ENCODE measurements at places on chromosomes 6 and 20.

DNA sequence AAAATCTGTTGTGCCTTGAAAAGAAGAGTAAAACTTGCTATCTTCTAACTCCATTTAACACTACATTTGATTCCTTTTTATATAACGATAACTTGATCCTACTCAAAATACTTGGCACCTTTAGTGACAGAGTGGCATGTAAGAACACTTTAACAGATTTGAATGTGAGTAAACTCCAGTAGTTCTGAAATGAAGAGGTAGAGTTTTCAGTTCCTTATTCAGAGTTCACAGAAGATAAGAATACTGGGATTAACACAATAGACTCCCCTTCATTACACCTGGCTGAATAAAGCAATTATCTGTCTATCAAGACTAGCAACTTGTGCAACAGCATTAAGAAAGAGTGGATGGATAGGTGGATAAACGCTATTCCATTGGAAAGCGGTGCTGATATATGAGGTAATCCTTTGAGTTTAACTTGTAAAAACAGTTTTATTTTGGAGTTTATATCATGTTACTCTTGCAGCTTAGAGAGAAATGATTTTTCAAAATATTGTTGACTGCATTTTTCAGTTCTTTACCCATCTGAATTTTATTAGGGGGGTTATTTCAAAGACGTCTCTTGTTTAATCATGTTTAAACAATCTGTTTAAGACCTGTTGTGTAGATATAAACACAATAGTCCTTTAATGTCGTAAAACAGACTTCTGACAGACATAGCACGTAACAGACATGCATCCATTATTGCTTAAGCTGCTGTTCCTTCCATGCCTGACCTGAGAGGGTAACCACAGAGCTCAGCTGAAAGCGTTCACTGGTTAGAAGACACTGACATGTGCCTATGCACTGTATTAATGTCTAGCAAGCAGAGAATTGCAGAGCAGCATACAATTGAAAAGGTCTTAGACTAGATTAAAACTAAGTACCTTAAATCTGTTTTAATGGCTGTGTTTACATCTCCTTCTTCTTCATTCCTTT lies 102.4 kb upstream of the SUPT3H start:
- DNase-seq = no peak

DNA sequence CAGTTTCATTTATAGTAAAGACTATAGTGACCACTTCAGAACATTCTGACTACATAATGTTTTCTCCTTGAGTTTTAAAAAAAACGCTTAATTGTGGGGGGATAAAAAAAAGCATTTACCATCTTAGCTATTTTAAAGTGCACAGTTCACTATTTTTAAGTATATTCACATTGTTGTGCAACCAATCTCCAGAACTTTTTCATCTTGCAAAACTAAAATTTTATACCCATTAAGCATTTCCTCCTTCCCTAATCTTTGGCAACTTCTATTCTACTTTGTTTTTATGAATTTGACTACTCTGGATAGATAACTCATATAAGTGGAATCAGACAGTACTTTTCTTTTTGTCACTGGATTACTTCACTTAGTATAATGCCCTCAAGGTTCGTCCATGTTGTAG lies 62.3 kb downstream of the FKBP5 start:
- no peak for DNase-seq

GRCh38 chr6:30618270-30618797 lies 694 bp downstream of the MRPS18B start:
- no peak for DNase-seq

DNA sequence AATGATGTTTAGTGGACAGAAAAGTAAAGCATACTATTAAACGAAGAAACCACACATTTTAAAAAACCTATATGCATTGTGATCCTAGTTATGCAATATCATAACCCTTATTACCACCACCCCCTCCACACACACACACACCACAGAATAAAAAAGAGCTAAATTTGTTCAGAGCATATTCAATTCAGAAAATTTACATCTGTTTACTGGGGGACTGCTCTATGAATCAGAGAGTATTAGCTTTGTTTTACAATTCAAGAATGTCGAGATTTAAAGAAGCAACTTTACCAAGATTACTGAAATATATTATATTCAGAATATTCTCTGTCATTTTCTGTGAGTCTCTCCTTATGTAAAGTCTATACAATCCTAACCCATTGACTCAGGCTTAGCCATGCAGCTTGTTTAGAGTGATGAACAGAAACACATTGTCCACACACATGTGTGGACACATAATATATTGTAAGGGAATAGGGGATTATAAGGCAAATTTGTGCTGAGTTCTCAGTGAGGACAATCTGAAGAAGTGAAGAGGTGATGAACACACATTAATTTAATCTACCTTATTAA lies 369.6 kb upstream of the MARCKS start:
- DNase-seq = no peak

- no peak for DNase-seq
These were observed 39.2 kb upstream of the FAM50B start for GRCh38 chr6:3809982-3810381.

DNA sequence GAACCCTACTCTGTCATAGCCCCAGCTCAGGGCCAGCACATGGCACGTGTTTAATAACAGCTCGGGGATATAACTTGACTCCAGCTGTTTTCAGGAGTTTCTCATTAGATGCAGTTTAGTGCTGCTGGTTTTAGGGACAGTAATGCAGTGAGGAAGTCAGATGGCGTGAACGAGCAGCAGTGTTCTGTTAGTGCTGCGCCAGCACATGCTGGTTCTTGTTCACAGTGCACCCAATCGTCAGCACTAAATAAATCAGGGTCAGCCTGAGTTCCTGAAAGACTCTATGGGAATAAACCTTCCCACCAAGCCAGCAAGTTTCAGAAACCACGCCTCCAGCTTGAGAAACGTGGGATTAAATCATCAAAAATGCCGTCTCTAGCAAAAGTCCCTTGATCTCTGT lies 235.9 kb upstream of the SUPT3H start:
- no peak for DNase-seq

DNA sequence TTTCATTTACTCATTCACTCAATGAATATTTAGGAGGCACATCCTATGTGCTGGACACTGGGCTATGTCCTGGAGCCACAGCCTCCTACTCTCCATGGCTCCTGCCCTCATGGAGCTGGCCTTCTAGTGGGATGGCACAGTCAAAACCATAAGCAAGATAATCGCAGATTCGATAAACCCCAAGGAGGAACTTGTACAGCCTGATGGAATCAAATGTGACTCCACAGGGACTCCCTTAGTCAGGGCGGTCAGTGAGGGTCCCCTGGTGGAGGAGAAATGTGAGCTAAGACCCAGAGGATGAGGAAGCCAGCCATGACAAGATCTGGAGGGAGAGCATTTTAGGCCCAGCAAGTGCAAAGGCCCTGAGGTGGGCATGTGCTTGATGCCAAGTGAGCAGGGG lies 211.9 kb downstream of the PREX1 start:
- no peak for DNase-seq

DNA sequence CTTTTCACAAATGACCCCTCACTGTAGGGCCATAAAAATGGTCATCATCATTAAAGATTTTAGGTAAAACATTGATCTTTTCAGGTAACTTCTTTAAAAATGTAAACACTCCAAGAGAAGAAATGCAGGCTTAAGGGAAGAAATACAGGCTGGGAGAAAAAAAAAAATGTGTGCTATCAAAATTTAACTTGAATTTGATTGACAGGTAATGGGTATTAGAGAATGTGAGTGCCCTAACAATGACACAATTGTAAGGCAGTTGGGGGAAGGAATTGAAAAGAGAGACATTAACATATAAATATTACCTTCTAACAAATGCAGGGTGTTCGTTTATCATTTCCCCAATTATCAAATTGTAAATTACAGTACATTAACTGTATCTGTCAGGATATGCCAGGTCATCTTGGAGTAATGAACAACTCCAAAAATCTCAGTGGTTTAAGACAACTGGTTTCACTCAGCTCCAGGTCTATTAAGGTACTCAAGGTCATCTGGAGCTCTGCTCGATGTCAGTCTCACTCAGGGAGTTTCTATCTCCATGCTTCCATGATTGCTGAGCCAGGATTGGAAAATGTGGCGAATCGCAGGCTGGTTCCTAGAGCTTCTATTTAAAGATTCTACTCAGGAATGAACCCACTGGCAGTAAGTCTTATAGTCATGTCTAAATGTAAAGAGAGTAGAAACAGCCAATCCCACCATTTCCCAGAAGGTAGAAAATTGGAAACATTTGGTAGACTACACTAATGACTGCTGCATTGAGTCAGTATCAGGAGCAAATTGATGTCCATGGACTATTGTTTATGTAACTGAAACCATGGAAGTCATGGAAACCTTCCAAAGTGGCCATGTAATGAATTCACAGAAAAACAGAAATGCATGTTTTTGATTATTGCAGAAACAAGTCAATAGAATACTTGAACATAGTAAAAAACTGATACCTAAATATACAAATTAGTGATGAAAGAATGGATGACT lies 55.6 kb downstream of the FRK start:
- no peak for DNase-seq

- DNase-seq = no peak
These were observed 613.9 kb upstream of the ARID1B start for GRCh38 chr6:156163311-156163710.

- no peak for DNase-seq
These were observed 113.8 kb downstream of the PRND start for GRCh38 chr20:4835244-4836177.

GRCh38 chr6:155187106-155187505 lies 76.7 kb upstream of the CLDN20 start:
- DNase-seq = no peak
